Foreskin keratinocyte (primary cell): ENCODE measurements at places on chromosomes 7 and 10. TPM values are rescaled to one million over a fixed set of nuclear protein-coding genes. Genes with fewer than 3 reads are reported as not detected.

GRCh38 chr7:96784597-96784996 is 75.0 kb upstream of the SEM1 start:
- DNase-seq, result no peak

EFCAB10 gene
- 0.18 and 0.31 TPM in 2 replicates for total RNA-seq

DNA sequence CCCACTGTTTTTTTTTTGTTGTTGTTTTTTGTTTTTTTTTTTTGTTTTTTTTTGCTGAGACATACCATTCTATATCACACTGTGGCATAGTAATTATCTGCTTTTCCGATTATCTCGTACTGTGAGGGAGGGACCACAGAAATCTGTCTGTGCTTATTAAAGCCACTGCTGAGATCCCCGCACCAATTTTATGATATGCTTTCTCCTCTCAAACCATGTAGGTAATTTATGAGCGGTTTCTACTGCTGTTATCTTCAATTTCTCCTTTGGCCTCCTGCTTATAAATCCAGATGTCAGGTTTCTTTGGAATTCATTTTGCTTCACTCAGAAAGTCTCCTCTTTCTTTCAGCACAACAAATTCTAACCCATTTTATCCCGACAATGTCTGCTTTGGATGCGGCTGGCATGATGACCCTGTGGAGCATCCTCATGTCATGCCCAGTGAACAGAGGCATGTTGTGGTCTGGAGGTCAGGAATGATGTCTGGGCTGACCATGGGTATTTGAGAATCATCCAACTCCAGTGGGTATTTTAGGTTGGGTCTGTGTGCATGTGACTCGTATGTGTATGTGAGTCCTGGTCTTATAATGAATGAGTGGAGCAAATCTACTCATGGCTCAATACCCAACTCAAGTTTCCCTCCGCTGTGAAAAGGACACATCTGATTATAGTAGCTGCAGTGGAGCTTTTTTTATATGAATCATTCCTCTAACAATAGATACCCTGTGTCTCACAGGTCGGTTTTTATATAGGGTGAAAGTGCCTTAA is 213.4 kb downstream of the GALNT17 start:
- no peak for DNase-seq

DNA sequence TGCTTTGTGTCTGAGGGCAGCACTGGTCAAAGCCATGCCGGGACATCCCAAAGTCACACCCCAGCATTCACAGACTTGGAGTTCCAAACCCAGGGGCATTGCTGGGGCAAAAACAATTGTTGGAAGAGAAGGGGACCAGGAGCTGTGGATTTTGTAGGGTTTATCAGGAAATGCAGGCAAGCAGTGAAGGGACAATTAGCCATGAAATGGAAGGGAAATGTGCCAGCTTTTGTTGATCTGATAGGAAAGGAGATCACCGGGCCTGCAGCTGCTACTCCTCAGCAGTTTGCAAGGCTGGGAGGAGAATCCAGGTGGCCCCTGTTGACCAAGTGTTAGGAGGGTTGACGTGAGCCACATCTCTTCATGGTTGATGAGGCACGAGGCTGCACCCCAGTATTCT is 2.5 kb upstream of the BRI3 start:
- no peak for DNase-seq

DNA sequence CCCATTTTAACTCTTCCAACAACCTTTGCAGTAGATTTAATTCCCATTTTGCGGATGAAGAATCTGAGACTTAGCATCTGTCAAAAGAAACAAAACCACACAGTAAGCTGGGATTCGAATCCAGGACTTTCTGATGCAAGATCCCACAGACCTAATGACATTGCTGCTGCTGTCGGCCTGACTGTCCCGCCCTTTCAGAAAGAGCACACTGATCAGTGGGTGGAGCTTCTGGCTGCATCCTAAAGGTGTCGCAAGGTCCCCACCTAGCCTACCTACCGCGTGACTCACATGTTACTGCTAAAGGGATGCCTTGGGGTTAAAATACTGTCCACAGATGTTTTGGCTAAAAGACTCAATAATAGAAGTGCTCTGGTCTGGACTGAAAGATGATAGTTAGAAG is 134.7 kb downstream of the EMX2 start:
- peak; percentile 47 for DNase-seq

DNA sequence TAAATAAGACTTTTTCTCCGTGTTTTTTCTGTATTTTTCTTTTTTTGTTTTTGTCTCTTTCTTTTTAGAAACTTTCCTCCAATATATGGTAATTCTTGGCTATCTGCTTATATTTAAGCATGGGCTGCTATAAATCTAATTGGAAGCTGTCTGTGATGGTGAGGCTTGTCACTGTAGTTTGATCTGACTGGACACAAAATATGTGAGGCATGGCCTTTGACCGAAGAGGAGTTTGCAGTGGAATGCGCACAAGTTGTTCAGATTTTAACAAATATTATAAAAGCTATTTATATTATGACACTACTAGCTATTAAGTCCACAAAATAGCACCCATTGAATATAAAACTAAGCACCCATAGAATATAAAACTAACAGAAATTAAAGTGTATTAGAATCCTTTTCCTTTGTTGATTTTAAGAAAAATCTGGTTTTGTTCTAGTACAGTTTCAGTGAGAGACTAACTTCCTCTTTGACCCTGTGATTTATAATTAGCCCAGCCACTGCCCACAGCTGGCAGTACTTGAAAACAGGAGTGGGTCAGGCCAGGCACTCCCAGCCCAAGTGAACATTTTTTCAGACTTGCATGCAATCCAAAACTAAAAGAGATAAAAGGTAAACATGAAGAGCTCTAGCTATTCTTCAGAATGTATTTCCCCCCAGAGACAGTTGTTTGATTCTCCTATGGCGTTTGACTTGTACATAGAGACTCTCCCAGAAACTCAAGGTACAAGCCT is 69.9 kb upstream of the FGL2 start:
- no peak for DNase-seq

- no peak for DNase-seq
These were observed 7.1 kb downstream of the CABCOCO1 start for GRCh38 chr10:61669849-61670248.

GRCh38 chr7:47757921-47758411 is 176.1 kb upstream of the TNS3 start:
- no peak for DNase-seq

GRCh38 chr7:116271963-116272886 is 61.9 kb downstream of the TES start:
- DNase-seq, result peak; percentile 93

DNA sequence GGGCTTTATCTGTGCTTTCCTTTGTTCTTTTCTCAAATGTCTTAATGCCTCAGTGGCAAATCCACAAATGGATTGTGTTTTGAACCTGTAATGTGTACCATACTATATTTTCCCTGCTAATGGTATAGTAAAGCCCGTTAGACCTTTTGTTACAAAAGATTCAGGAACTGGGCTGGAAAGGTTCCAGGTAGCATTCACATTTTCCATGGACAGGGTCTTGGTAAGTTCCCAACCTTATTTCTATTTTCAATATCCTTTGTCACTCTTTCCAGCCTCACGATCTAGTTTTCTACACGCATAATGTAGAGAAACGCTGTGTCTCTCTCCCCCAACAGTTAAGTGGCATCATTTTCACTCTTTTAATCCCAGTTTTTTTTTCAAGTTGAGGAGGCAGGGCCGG is 153.0 kb downstream of the PLCE1 start:
- no peak for DNase-seq

GRCh38 chr7:2487586-2488271 is 11.5 kb upstream of the GRIFIN start:
- no peak for DNase-seq

SLC26A5 gene
- not detected in 2 replicates for total RNA-seq

GIMAP1 gene
- not detected in 2 replicates for total RNA-seq

ADIRF gene
- total RNA-seq, result 84.3 and 107 TPM in 2 replicates

GRCh38 chr7:16604054-16604453 is 41.5 kb downstream of the ANKMY2 start:
- DNase-seq, result no peak
